NCI-H69 (cell line): ENCODE measurements at places on chromosomes 4 and X.

DNA sequence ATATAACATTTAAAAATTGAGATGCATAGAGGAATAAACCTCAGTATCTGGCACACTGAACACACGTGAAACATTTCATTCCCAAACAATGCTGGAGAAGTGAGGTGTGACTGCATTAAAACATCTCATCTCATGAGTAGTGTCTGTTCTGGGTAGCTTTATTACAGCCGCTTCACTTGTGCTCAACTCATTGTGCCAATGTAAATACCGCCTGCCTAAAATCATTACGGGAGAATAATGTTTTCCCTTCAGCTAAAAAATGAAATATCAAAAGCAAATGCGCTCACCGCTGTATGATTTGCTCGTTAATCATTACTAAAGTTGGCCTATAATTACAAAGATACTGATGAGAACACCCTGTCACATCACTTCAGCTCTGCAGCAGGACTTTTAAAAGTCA lies 110.2 kb upstream of the PRPS2 start:
- peak; percentile 63 for DNase-seq

DNA sequence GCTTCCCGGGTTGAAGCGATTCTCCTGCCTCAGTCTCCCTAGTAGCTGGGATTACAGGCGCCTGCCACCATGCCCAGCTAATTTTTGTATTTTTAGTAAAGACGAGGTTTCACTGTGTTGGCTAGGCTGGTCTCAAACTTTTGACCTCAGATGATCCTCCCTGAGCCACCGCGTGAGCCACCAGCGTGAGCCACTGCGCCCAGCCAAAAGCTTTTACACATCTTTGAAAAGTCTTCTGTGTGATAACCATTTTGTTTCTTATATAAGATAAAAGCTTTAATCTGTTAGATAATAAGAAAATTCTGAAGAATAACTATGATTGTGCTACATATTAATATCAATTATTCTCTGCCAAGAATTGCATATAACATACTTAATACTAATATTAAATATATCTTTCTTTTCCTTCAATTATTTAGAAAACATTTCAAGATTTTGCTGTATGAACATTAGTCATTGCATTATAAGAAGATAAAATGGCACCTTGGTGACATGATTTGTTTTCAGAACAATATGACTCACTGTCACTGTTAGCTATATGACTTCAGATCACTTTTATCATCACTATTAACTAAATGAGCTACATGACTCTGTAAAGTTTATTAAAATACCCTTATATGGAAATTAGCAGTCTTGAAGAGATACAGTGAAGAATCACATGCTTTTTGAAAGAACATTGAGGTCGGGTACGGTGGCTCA lies 33.4 kb downstream of the RUFY3 start:
- DNase-seq = no peak

DNA sequence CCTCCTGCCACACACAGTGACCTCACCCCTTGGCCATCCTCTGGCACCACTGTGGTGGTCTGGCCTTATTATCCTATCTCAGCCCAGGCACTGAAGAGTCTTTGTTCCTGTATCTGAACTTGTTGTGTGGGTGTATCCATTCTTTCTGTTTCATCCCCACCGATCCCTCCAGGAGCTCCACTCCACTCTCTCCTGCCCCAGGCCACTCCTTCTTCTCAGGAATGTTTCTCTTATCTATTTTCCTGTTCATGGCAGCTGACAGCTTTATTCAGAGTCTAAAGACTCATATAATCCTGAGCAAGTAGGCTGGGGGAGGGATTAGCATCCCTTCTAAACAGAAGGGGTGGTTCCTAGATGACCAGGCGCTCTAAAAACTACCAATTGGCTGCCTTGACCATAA lies 150.0 kb downstream of the ANAPC10 start:
- DNase-seq = no peak

GRCh38 chr4:118215826-118216225 lies 137.0 kb downstream of the PRSS12 start:
- peak; percentile 15 for DNase-seq

DNA sequence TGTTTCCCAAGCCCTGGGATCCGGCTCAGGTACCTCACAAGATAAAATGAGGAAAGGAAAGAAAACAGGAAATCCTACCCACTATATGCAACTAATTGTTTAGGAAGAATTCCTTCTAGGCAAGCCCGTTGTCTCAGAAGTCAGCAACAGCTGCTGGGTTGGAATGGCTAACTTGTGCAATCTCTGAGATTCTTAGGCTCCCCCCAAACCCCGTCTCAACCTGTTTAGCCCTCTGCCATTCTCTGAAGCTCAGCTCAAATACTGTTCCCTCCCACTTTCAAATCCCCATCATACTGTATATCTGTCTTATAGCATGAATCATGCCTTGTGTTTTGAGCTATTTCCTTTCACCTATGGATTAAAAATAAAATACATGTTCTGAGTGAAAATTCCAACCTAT lies 28.9 kb downstream of the STARD8 start:
- no peak for DNase-seq

- no peak for DNase-seq
Measured at GRCh38 chr4:108426493-108426892, 193.9 kb upstream of the RPL34 start.

DNA sequence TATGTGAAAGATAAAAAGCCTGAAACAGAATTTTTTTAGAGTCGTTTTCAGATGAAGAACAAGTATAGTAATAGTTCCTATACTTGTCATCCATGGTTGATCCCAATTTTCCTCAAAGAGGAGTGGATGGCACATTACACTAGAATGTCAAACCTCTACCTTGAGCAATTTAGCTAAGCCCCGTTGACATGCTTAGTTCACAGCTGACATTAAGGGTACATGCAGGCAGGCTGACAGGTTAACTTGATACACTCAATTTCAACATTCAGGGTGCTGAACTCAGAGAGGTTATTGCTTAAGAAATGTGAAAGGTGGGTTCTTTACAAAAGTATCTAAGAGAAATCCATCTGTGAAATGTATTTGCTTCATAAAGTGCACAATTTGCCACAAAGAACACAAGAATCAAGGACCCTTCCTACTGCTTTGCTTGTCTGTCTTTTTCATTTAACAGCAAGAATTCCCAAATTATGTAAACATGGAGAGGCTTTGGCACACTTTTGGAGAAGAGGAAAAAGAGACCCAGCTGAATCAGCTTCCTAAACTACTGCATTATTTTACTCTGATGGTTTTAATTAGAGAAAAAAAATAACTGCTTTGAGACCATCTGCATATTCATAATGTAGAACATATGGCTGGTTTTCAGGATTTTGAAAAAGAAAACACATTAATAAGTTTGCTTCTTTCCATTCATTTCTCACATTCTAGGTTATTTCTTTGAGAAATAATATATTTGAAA lies 122.5 kb upstream of the DDIT4L start:
- DNase-seq = no peak

DNA sequence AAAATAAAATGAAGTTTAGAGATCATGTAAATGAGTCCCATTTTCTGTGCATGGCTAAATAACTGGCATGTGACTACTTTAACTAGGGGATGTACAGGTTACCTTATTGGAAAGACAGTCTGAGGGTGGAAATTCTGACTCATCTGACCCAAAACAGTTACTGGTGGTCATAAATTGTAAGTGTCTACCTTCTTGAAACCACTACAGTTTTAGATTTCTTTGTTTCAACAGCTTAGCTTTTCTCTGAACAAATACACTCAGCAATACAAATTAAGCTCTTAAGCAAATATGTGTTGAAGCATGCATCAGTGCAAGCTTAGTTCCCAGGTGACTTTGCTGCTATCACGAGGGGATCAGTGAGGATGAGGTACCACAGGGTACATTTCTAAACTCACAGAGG lies 60.7 kb upstream of the PGM2 start:
- peak; percentile 58 for DNase-seq

- no peak for DNase-seq
Measured at GRCh38 chrX:153370293-153371055, 30.7 kb downstream of the PNMA6E start.

DNA sequence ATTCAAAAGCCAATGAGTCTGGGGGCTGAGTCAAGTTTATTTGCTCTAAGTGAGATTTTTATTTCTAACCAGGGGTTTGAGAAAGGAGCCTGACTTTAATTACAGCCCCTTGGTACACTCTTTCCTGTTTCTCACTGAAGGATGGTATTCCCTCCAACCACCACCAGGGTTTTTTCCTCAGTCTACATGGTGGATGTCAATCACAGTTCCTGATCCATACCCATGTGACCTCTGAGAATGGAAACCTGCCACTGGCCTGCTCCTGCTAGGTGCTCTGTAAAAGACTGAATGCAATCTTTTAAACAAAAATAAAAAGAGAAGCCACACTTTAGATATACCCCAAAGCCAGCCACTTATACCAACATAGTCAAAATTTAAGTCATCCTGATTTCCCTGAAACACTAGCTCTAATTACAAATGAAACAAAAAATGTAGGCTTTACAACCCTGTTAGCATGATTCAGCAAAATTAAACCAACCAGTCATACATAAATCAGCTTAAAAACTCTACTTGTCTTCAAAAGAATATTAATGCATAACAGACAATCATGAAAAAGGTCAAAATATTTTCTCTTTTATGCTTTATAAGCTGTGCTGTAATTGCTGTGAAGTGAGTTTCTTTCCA lies 112.1 kb upstream of the NWD2 start:
- no peak for DNase-seq

GRCh38 chr4:176435901-176436292 lies 116.1 kb downstream of the SPCS3 start:
- no peak for DNase-seq

DNA sequence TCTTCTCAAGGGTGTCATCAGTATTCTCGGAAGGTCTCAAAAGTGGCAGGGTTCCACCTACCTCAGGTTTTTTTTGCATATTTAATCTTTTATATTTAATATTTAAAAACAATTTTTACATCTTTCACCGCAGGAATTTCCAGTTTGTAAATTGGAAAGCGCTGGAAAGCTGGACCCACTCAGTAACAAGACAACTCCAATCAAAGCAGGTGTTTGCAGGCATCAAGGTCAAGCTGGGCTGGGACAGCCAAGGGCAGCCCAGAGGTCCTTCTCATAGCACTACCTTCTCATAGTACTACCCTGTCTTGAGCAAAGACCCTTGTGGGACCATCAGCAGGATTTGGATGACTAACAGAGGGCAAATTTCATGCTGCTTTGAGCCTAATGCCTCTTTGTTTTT lies 160.1 kb downstream of the TET2 start:
- no peak for DNase-seq
